ENCODE measurements at places on chromosomes 16 and 17. TPM values are rescaled to one million over a fixed set of nuclear protein-coding genes. Genes with fewer than 3 reads are reported as not detected.
A peak's percentile ranks its signal among the peaks of the same experiment; 100 is the strongest.

- H3K4me1 ChIP-seq = peaks cover 2% of the 10 kb centered on the region
- H3K4me3 ChIP-seq = no peak overlapping the region
- no peaks in the 10 kb centered on the region for H3K36me3 ChIP-seq
Measured at GRCh38 chr17:41710472-41711090, 1.6 kb upstream of the GAST start.

DNA sequence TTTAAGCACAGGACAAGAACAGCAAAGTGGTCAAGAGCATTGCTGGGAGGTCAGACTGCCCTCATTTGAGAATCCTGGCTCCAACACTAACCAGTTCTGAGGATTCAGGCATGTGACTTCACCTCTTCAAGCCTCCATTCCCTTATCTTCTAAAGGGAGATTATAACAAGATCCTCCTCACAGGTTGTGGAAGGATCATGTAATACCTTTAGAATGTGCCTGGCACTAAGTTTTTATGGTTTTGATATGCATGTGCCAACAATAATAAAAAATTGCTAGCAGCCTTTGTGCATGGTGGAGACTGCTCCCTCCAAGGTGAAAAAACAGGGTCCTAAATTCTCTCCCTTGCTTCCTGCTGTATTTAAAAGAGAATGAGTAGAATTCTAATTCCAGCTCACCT, 36.0 kb upstream of the ADAMTS18 start:
- peaks cover 23% of the 10 kb centered on the region for H3K27me3 ChIP-seq
- DNase-seq = no peak
- H3K36me3 ChIP-seq = no peaks in the 10 kb centered on the region
- no peak overlapping the region for H3K27ac ChIP-seq
- no peaks in the 10 kb centered on the region for H3K4me1 ChIP-seq

- DNase-seq = peak; percentile 43
- peaks cover 13% of the 10 kb centered on the region for H3K36me3 ChIP-seq
Measured at GRCh38 chr16:67278773-67279295, 498 bp upstream of the PLEKHG4 start.

- H3K4me3 ChIP-seq = no peak overlapping the region
- H3K36me3 ChIP-seq = no peaks in the 10 kb centered on the region
- H3K4me1 ChIP-seq = peaks cover 35% of the 10 kb centered on the region
- H3K27ac ChIP-seq = no peak overlapping the region
Measured at GRCh38 chr17:12041312-12041711, 20.6 kb downstream of the MAP2K4 start.

- DNase-seq = peak; percentile 62
- peaks cover 8% of the 10 kb centered on the region for H3K27me3 ChIP-seq
- H3K27ac ChIP-seq = peak within 1 kb of the TSS; percentile 92
- no peaks in the 10 kb centered on the region for H3K36me3 ChIP-seq
Measured at GRCh38 chr17:40062329-40063186, at the start of gene THRA. TSS of gene THRA (plus strand) at chr17:40062965. CDS start at chr17:40074489, 11,524 bp downstream.

Gene HOXB1
- total RNA-seq = not detected

Gene MYH13
- not detected for total RNA-seq

- peak overlapping the region; percentile 93 for H3K27ac ChIP-seq
- H3K4me1 ChIP-seq = peaks cover 34% of the 10 kb centered on the region
- H3K36me3 ChIP-seq = no peaks in the 10 kb centered on the region
- H3K27me3 ChIP-seq = no peaks in the 10 kb centered on the region
- peak overlapping the region; percentile 97 for H3K4me3 ChIP-seq
Measured at GRCh38 chr17:77666881-77667395, 291.6 kb upstream of the TNRC6C start.

GRCh38 chr17:74767111-74767516, 9.0 kb downstream of the NAT9 start:
- H3K4me3 ChIP-seq = no peak overlapping the region
- peaks cover 3% of the 10 kb centered on the region for H3K36me3 ChIP-seq
- no peaks in the 10 kb centered on the region for H3K27me3 ChIP-seq
- H3K4me1 ChIP-seq = peaks cover 25% of the 10 kb centered on the region
- H3K27ac ChIP-seq = peak overlapping the region; percentile 86
- DNase-seq = no peak

Gene KCNH6
- total RNA-seq = not detected

Gene CALCOCO2
- total RNA-seq = 154 TPM

Gene ASIC2
- not detected for total RNA-seq

- no peak for DNase-seq
- peaks cover 15% of the 10 kb centered on the region for H3K4me1 ChIP-seq
- peaks cover 8% of the 10 kb centered on the region for H3K36me3 ChIP-seq
- H3K4me3 ChIP-seq = no peak overlapping the region
- peaks cover 29% of the 10 kb centered on the region for H3K27me3 ChIP-seq
Measured at GRCh38 chr17:10738521-10739258, 8.9 kb upstream of the TMEM220 start.

DNA sequence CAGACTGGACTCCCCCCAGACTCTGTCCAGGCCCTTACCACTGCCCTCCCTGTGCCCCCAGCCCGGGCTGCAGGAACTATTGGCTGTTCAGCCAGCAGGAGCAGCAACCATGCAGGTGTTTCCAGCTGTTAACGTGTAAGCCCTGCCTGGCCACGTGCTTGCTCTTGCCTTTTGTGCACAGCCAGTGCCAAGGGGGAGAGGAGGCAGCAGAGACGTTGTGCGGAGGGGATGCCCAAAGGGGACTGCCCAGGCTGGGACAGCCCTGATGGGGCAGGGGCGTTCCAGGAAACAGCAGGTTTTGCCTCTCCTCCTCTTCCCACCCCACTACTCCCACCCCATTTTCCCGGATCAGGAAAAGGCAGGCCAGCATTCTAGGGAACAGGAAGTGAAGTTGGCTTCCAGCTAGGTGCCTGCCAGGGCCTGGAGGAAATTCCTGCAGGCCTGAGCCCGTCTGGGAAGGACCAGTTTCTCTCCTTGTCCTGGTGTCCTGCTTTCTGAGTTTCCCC, 16.7 kb upstream of the LASP1NB start:
- H3K4me3 ChIP-seq = no peak overlapping the region
- peak overlapping the region; percentile 56 for H3K27ac ChIP-seq
- H3K27me3 ChIP-seq = no peaks in the 10 kb centered on the region
- H3K36me3 ChIP-seq = no peaks in the 10 kb centered on the region
- DNase-seq = no peak
- H3K4me1 ChIP-seq = peaks cover 8% of the 10 kb centered on the region

Gene CCT6B
- 5.1 TPM for total RNA-seq

Gene ABCA9
- total RNA-seq = not detected

DNA sequence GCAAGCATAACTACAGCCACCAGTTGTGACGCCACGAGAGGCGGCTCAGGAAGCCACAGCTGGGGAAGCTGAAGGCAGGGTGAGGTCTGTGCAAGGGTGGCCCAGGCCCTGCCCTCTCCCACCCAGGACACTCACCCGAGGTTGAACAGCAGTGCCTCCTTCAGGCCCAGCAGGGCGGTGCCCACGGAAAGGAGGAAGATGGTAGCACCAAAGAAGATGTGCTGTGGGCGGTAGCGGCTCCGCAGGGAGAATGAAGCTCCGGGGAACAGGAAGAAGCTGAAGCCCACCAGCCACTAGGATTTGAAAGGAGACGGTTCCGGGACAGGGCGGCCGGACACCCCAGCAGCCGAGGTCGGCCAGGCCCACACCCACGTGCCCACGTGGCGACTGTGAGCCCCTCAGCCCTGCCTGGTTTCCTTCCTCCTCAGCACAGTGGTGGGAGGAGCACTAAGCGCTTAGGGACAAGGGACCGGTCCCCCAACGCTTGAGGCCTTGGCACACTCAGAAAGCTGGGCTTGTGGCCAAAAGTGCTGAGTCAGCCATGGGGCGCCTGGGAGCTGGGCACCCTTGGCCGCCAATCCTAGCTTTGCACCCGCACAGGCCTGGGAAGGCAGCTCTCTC, 11.0 kb downstream of the CYB561 start:
- H3K4me1 ChIP-seq = peaks cover 18% of the 10 kb centered on the region
- peak overlapping the region; percentile 22 for H3K4me3 ChIP-seq
- no peaks in the 10 kb centered on the region for H3K27me3 ChIP-seq
- H3K36me3 ChIP-seq = peaks cover 3% of the 10 kb centered on the region

- no peaks in the 10 kb centered on the region for H3K27me3 ChIP-seq
- no peak for DNase-seq
- peaks cover 24% of the 10 kb centered on the region for H3K36me3 ChIP-seq
- H3K4me1 ChIP-seq = peaks cover 71% of the 10 kb centered on the region
- H3K4me3 ChIP-seq = peak overlapping the region; percentile 99
Measured at GRCh38 chr17:64503341-64503740, 2.7 kb downstream of the DDX5 start.

- peak overlapping the region; percentile 68 for H3K4me3 ChIP-seq
- peaks cover 5% of the 10 kb centered on the region for H3K4me1 ChIP-seq
- H3K36me3 ChIP-seq = no peaks in the 10 kb centered on the region
- no peak overlapping the region for H3K27ac ChIP-seq
- DNase-seq = no peak
- peaks cover 45% of the 10 kb centered on the region for H3K27me3 ChIP-seq
Measured at GRCh38 chr16:73048292-73049080, 558 bp upstream of the ZFHX3 start.

- H3K4me1 ChIP-seq = peaks cover 5% of the 10 kb centered on the region
- no peaks in the 10 kb centered on the region for H3K36me3 ChIP-seq
- no peak overlapping the region for H3K27ac ChIP-seq
- no peak for DNase-seq
- peaks cover 8% of the 10 kb centered on the region for H3K27me3 ChIP-seq
Measured at GRCh38 chr17:47363171-47363570, 39.4 kb downstream of the EFCAB13 start.

DNA sequence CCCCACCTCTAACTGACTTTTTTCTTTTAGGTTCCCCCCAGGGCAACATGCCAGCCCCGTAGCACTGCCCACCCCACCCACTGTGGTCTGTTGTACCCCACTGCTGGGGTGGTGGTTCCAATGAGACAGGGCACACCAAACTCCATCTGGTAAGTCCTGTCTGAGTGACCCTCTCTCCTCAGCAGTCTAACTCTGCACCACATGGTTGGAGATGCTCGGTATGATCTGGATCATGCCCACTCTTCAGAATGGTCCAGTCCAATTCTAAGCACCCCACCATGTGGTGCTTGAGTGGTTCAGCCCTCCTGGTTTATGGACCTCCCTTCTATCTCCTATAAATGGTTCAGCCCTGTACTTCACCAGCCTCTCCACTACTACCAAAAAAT, 5.9 kb downstream of the KDM6B start:
- H3K4me1 ChIP-seq = peaks cover 82% of the 10 kb centered on the region
- no peaks in the 10 kb centered on the region for H3K27me3 ChIP-seq
- peak overlapping the region; percentile 100 for H3K27ac ChIP-seq
- peaks cover 9% of the 10 kb centered on the region for H3K36me3 ChIP-seq
- H3K4me3 ChIP-seq = peak overlapping the region; percentile 100

DNA sequence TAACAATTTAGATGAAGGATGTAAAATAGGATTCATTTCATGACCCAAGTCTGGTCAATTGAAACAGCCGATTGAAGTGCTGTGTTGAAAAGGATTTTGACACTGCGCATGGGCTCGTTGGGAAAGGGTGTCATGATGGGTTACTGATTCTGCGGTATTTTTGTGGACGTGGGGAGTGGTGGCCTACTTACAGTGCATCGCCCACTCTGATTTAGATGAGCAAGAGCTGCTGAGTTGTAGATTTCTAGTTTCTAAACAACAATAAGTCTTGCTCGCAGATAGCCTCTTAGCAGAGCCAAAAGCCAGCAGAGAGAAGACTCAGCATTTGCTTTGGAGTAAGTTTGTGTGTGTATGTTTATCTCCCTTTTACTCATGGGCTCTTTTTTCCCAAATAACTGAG, 731.0 kb downstream of the MAF start:
- DNase-seq = no peak
- H3K27me3 ChIP-seq = no peaks in the 10 kb centered on the region
- peak overlapping the region; percentile 31 for H3K4me3 ChIP-seq

Gene IL21R
- total RNA-seq = 26.4 TPM

- DNase-seq = no peak
- peaks cover 29% of the 10 kb centered on the region for H3K27me3 ChIP-seq
- H3K36me3 ChIP-seq = no peaks in the 10 kb centered on the region
- H3K4me1 ChIP-seq = peaks cover 7% of the 10 kb centered on the region
Measured at GRCh38 chr17:50029185-50029584, 26.7 kb upstream of the ITGA3 start.

- H3K27me3 ChIP-seq = no peaks in the 10 kb centered on the region
- no peak for DNase-seq
- peak overlapping the region; percentile 92 for H3K4me3 ChIP-seq
- peak overlapping the region; percentile 86 for H3K27ac ChIP-seq
Measured at GRCh38 chr16:87490096-87490798, 2.6 kb downstream of the ZCCHC14 start.

DNA sequence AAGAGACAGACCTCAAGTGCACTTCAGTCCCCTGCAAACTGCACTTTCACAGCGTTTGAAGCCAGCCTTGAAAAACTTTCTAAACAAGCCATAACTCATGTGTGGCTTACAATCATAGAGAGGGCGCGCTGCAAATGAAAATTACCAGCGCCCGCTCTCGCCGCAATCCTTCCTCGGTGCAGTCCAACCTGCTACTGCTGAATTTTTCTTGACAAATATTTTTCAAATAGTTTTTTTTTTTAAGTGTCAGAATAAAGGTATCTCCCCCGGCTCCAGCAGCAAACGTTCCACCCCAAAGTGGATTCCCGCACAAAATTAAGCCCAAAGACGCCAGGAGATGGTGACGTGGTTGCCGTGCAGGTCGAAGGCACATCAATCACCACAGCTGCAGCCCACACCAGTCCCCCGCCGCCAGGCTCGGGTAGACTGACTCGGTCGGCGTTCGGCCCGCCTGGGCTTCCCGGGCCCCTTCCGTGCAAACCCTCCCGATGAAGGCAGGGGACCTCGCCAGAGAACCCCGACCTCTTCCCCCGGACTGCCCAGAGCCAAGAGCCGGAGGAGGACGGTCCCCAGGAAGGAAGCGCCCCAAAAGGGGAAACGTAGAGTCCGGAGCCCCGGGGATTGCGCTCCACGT, 630 bp downstream of the GRB2 start:
- peak overlapping the region; percentile 94 for H3K27ac ChIP-seq
- H3K4me1 ChIP-seq = peaks cover 36% of the 10 kb centered on the region
- H3K27me3 ChIP-seq = no peaks in the 10 kb centered on the region
- peak overlapping the region; percentile 100 for H3K4me3 ChIP-seq
- peak; percentile 27 for DNase-seq
- no peaks in the 10 kb centered on the region for H3K36me3 ChIP-seq

Gene TBC1D3E
- not detected for total RNA-seq

Gene TMEM132E
- not detected for total RNA-seq

Gene SHMT1
- total RNA-seq = 14.0 TPM

Gene TAC4
- total RNA-seq = not detected

- H3K27me3 ChIP-seq = no peaks in the 10 kb centered on the region
- peak overlapping the region; percentile 34 for H3K27ac ChIP-seq
- no peak for DNase-seq
- peaks cover 17% of the 10 kb centered on the region for H3K4me1 ChIP-seq
Measured at GRCh38 chr17:3039736-3040135, 23.7 kb downstream of the OR1D5 start.

Gene EDC4
- 99.0 TPM for total RNA-seq

DNA sequence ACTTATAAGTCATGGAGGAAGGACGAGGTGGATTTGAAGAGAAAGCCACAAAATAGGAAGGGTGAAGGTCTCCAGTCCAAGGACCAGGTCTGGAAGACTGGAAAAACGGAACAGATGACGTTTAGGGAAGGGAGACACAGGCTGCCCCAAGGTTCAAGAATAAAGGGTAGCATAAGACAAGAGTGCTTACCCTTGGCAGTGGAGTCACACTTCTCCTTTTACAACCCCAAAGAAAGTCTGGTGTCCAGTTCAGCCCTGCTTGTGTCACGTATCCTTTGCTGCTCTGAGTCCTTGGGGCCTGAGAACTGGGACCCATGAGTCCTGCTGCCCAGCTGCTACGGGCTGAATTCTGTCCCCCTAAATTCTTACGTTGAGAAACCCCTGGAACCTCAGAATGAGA, 13.0 kb upstream of the GGA2 start:
- H3K36me3 ChIP-seq = peaks cover 2% of the 10 kb centered on the region
- no peaks in the 10 kb centered on the region for H3K27me3 ChIP-seq
- H3K27ac ChIP-seq = no peak overlapping the region
- DNase-seq = no peak
- no peak overlapping the region for H3K4me3 ChIP-seq
